Activated naive CD4-positive, alpha-beta T cell treated with Interleukin-2 at 50 U/mL for 16 hours (primary cell): ENCODE measurements at places on chromosomes 2 and 18.

- no peak for DNase-seq
These were observed 1764.1 kb upstream of the CELF4 start for GRCh38 chr18:39329496-39330275.

DNA sequence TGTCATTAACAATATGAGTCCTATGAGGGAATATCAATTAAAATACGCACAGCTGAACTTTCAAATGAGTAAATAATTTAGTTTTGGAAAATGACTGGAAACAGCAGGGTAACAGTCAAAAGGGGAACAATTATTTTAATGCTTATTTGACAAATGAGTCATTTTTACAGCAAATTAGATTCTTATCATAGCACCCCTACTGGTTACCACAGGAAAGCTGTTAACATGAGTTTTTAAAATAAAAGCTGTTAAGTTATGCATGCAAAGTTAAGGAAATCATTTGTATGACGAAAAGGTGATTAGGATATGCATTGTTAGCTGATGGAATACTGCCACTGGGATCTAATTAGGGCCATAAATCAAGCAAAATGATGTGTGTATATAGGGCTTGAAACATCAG is 435.1 kb upstream of the MEIS1 start:
- no peak for DNase-seq

DNA sequence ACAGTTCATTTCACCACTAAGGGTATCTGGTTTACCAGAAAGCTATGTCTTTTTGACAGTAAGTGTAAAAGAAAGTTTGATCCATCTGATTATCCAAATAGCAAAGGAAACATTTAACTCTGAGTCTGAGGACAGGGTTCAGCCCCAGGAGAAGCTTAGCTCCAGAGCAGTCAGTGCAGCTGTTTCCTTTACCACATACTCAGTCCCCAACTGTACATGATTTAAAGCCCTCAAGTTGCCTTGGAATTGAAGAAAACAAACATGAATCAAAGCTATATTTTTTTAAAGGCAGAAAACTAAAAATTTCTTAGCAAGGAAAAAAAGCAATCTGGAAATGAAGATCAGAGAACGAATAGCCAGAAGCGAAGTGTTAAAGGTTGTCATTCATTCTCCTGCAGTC is 746.0 kb downstream of the METTL4 start:
- DNase-seq: no peak

- DNase-seq: no peak
These were observed 110.7 kb upstream of the ZEB2 start for GRCh38 chr2:144630459-144631215.

DNA sequence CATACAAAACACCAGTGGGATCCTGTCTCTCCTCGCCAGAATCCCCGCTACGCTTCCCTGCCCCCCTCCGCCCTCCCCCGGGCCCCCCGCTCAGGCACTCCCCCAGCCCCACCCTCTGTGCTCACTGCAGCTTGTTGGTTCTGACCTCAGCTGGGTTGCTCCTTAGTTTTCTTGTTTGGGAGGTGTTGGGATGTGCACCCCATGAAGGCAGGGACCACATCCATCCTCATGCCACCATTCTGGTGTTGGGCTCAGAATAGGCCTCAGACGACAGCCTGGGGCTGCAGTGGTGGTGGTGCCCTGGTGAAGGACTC is 4.6 kb downstream of the SNED1 start:
- no peak for DNase-seq

DNA sequence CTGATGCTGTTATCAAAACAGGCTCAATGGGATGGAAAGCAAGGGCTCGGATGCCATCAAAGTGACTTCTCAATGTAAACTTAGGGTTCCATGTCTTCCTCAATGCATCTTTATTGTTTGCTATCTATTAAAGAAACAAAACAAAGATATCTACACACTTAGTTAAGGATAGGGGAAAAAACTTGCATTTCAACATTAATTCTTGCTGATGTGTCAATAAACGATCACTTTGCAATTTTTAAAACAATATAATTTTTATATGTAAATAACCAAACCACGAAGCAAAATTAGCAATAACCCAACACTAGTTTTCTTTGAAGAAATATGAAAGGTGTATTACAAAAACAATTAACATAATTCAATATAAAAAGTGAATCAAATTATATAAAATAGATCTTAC is 96.7 kb downstream of the STRN start:
- no peak for DNase-seq

- DNase-seq: no peak
These were observed 500.9 kb downstream of the RNF144A start for GRCh38 chr2:7417845-7418742.

DNA sequence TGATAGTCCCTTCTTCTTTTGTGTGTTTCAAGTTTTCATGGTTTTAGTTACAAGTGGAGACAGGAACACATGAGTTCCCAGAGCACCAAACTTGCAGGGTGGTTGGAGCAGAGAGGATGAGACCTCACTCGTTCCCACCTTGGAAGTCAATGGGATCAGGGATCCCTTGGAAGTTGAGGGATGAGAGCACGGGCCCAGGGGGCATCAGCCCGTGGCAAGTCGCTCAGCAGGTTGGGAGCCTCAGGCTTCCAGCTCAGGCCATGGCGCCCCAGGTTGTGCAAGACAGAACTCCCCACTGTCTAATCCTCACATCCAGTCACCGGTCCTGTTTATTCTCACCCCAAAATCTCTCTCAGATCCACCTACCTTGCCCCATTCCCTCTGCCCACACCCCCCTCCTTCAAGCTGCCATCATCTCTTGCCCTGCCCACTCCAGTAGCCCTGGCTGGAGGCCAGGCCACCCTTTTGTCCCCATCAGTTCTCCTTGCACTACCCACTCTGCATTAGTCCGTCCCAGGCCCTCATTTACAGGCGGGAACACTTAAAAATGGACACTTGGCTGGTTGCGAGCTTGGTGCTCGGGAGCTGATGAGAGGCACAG is 37.6 kb upstream of the FOSL2 start:
- no peak for DNase-seq

- no peak for DNase-seq
These were observed 74.7 kb downstream of the PRKCE start for GRCh38 chr2:45726188-45726587.

DNA sequence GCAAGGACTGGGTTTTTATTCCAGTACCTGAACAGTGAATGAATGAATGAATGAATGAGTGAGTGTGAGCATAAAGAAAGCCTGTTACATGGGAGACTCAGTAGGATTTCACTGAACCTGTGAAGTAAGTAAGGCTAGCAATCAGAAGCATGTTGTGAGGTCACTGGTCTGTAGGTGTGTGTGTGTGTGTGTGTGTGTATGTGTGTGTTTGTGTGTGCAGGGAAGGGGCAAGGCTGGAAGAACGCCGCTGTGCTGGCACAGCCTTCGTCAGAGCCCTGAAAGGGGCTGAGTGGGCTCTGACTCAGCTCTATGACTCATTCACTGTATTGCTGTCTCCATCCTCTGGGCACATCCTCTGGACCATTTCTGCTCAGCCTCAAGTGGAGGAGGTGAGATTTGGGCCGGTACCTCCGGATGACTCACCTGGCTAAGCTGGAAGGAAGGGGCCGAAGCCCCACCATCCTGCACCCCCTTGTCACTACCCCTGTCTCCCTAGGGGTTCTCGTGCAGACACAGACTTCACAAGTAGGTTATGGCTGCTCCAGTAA is 51.4 kb upstream of the MRPL33 start:
- DNase-seq: peak; percentile 62

GRCh38 chr2:161754379-161754778 is 130.2 kb downstream of the SLC4A10 start:
- no peak for DNase-seq

- DNase-seq: no peak
These were observed 8.6 kb downstream of the ALLC start for GRCh38 chr2:3666613-3666975.

GRCh38 chr2:152718909-152719645 is 657 bp downstream of the ARL6IP6 start:
- no peak for DNase-seq

- no peak for DNase-seq
These were observed 1070.3 kb downstream of the SUCLG1 start for GRCh38 chr2:83388804-83389203.

DNA sequence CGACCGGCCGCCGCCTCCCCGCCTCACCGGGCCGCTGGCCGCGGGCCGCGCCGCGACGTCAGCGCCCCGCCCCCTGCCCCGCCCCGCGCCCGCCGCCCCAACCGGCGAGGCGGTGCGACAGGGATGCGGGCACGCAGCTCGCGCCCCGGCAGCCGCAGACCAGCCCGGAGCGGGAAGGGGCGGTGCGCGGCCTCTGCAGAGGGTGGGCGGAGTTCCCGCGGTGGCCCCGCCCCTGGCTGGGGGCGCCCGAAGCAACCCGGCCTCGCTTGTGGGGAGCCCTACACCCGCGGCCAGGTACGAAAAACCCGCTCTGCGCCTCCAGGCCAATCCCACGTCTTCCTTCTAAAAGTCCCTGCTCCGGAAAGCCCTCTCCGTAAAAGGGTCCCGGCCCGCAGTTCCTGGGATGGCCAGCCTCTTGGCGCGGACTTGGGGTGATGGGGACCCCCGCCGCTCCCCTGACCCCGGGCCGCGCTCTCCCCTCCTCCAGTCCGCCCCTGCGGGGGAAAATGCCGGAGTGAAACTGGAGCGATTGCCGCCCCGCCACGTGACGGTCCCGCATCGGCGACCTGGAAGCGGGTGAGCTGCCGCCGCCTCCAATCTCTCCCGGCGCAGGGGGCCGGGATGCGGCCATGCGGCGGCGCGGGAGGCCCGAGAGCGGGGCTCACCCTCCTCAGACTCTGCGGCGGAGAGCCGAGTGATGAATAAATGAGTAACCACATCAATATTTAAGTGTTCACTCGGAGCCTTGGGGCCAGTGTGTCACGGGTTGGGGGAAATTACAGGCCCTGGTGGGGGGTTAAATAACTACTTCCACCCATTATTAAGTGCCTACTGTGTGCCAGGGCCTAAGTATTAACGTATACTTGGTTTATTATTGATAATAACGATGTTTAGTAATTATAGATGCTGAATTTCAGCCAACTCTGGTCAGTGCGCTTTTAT is at the start of gene RAB11FIP5:
RAB11FIP5 (minus strand) TSS at position 36 of the 942 bp plus-strand sequence. CDS start 171 bp downstream, outside the sequence.
- peak; percentile 82 for DNase-seq

- DNase-seq: peak; percentile 62
These were observed 679 bp downstream of the PTMA start for GRCh38 chr2:231708773-231709635.

- no peak for DNase-seq
These were observed 14.1 kb downstream of the GLI2 start for GRCh38 chr2:120749506-120750431.

DNA sequence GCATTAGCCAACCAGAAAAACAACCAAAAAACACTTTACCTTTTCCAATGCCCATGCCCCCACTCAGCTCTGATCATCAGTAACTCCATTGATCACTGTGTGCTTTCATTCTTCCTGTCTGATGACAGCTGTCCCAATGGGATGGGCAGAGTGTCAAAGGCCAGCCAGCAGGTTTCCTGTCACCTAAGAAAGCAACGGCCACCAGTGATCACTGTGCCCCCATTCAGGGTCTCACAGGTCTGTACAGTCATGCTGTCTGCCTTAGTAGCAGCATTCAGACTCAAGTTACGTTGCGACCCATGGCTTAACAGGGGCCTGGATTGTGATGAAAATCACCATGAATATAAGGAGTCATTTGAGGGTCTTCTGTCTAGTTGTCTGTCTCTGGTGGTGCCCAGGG is 184.5 kb downstream of the MGAT5 start:
- no peak for DNase-seq

- DNase-seq: no peak
These were observed 97.2 kb downstream of the AGPS start for GRCh38 chr2:177489719-177490301.

GRCh38 chr18:45837283-45838070 is 12.0 kb downstream of the SIGLEC15 start:
- DNase-seq: peak; percentile 30

DNA sequence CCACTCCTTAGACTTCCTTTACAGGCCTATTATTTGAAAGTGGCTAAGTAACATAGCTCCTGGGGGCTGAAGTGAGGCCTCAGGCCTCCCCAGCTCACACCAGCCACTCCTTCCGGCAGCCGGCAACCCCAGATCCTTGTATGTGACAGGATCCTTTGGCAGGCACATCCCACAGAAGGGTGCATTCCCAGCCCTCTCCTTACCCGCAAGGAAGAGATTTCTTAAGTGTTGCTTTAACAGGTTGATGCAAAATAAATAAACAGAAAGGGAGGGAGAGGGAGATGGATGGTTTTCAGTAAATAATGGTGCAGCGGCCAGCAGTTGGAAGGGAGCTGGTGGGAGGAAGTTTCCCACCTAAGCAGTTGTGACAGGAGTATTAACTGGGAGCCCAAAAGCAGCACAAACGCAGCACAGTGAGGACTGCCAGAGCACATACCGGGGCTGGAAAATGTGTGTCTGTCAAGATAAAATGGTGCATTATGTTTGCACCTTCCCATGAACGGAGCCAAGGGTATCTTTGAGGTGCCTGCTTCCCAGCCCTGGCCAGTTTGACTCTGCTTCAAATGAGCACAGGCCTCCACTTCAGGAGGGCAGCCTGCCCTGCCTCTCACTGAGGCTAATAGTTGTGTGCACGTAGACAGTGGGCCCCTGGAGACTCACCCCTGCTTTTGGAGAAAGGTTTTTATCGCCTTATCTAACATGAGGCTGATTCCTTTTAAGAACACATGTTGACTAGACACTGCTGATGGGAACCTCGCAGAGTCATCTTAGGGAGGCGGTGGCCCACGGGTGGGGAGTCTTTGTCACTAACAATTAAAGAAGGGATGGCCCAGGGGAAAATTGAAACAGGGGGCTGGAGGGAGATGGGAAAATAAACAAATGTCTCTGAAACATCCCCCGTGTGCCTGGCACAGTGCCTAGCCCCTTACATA is 32.8 kb downstream of the NRP2 start:
- DNase-seq: no peak

GRCh38 chr2:173523497-173523896 is 168.8 kb downstream of the CDCA7 start:
- no peak for DNase-seq
